Dermis lymphatic vessel endothelial cell (primary cell): ENCODE measurements at places on chromosomes 12 and 14. TPM values are rescaled to one million over a fixed set of nuclear protein-coding genes. Genes with fewer than 3 reads are reported as not detected.

The AQP5 gene
- total RNA-seq = not detected in 2 replicates

The PLBD1 gene
- total RNA-seq = 0.17 and 0.43 TPM in 2 replicates

The HOXC6 gene
- under 0.01 TPM in 1 of 2 replicates, not detected in the other for total RNA-seq

The OVCH1 gene
- total RNA-seq = not detected in 2 replicates

The DNAH10 gene
- total RNA-seq = under 0.01 and 0.17 TPM in 2 replicates

The TEX52 gene
- total RNA-seq = under 0.01 TPM in 1 of 2 replicates, not detected in the other

The SLC4A8 gene
- 0.87 and 1.2 TPM in 2 replicates for total RNA-seq
